ENCODE measurements at places on chromosomes 12 and 14.
A peak's percentile ranks its signal among the peaks of the same experiment; 100 is the strongest.

DNA sequence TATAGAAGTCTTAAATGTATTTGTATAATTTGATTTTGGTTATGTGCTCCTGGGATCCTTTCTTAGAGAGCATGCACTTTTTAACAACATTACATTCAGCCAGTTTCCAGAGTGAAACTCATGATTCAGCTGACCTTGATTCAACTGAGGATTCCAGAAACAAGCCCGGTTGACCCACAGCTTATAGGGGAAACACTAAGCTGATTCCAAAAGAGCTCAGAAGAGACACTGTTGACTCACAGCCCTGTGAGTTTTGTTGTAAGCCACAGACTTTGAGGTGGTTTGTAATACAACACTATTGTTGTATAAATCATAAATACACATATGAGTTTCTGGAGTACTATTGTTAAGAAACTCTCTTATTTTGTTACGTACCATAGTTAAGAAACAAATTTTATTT, 133.8 kb upstream of the MGAT4C start:
- DNase-seq = no peak

DNA sequence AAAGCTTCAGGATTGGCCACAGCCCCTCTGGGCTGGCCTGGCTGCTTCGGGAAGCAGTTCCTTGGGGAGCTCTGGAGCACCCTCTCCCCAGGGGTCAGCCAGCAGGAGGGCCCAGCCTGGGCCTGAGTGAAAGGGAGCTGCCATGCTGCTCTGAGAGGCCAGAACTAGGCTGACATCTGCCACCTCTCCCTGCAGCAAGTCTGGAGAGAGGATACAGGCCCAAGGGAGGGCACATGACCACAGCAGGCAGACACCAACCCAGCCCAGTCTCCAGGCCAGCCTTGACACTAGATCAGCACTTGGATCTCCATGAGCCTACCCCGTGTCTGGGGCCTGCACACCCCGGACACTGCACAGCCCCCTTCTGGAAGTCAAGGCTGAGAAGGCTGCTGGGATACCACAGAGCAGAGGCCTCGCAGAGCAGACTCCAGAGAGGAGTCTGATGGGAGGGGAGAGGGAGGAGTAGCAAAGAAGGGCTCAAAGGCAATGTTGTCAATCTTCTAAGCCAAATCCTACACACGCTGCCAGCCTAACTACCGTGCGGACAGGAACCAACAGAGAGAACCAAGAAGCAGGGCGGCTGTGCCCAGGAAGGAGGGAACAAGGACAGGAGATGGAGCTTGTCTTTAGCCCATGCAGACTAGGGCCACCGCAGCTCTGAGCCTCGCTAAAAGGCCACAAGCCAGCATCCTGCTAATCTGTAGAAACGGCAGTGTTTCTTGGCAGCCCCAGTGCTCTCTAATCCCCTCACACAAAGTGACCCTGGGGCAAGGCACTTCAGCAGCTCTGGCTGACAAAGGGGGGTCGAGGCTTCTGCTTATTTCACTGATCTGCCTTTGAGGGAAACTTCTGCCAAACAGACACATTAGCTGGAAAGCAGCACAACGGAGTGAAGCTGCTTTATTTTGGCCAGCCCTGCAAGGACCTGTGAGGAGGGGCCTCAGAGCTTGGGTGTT, 12.9 kb downstream of the COL2A1 start:
- no peak for DNase-seq

DNA sequence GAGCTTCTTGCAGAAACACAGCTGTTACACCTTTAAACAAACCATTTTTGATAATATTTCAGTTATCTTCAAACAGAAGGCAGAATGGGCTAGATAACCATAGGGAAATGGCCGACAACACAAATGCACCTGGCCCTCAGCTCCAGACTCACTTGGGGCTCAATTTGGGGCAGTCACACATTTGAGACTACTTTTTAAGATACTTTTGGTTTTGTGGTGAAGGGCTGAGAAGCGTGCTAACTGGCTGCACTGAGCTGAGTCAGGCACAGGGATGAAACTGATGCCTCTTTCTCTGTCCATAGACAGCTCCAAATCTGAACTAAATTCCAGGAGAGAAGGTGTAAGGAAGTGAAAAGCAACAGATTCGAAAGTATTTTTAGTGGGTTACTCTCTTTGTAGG, 18.5 kb upstream of the GRIP1 start:
- DNase-seq = no peak

GRCh38 chr12:46227616-46228015, 41.2 kb downstream of the SLC38A1 start:
- no peak for DNase-seq

DNA sequence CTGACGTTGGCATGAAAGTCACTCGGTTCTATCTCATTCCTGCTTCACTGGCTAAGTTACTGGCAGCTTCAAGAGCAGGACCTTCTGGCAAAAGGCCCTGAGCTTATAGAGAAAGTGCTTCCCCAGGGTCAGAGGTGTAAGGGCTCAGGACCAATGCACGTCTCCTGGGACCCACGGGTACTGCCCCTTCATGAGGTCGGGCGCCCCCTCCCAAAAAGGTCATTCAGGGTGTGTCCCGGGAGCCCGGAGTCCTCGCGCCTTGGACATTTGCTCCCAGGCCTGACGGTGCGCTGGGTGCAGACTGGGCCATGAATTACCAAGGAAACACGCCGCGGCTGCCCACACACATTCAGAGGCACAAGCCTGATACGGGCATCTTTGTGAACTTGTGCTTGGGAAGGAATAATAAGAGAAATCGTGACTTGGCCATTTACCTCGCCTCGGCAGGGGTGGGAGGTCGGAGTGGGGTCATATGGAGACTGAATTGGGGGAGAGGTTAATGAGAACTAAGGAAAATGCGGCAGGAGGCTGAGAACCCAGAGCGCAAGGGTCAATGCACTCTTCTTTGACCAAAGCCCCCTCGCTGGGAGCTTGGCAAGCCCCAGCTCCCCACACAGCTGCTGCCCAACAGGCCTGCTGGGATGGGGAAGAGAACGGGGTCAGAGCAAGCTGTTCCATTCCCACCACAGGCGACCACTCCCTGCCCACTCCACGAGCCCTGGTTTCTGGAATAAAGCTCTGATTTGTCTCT, 15.7 kb upstream of the SLC6A12 start:
- DNase-seq = no peak

- no peak for DNase-seq
These were observed 53.3 kb downstream of the BCAT1 start for GRCh38 chr12:24895612-24896011.

DNA sequence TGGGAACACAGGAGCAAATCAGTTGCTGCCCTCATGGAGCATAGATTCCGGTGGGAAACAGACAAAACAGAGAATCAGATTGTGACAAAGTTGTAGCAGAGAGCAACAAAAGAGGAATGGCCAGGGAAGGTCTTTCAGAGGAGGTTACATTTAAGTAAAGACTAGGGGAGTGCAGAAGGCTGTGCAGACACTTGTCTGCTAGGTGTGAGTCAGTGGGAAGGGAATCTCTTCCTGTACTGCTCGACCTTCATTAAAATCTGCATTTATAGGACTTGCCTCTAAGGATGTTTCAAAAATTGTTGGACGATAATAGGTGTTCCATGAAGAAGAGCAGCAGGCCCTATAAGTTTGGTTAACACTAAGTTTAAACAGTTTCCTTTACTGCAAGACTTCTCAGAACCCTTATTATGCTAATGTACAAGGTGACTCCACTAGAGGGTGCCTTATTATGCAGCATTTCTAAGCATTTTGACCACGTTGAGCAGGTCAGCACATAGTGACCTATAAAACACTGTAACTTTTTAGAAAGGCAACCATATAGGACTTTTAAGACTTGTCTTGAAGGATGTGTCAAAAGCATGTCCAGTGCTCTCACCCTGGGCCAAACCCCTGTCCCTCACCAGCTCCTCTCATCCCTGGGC, 91.8 kb upstream of the RIC8B start:
- DNase-seq = no peak

- DNase-seq = no peak
These were observed 2.4 kb downstream of the WASHC3 start for GRCh38 chr12:102059343-102059742.

DNA sequence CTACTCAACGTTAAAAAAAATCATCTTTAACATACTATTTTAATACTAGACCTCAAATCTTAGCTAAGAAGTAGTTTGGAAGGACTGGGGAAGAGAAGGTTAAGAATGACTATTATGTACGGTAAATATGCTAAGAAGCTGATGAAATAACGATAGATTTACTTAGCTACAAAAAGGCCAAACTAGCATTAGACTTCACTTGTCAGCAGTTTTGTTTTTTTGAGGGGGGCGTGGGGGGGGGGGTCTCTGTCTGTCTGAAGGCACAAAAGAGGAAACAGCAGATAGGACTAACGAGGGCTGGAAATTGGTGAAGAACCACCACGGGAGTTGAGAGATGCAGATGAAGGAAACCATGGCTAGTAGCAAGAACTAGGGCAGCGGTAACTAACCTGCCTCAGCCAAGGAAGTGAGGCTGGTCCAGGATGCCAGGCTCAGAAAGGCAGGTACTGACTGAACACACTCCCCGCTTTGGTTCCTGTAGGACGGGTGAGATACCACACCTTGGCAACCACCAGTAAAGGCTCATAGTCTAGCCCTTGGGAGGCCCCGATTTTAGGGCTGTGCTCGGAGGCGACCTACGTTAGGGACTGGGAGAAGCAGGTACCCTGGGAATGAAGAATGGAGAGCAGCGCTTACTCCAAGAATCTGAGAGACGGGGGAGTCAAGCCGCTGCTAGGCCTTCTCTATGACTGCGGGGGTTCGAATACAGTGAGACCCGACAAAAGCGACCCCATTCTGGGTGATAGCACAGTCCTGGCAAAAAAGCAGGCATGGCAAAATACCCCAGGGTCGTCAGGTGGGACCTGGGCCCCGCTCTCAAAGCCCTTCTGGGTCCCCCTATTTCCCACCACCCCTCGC, 675 bp downstream of the NEDD8 start:
- DNase-seq = no peak

GRCh38 chr14:73721101-73721821, 7.1 kb upstream of the PNMA1 start:
- no peak for DNase-seq

GRCh38 chr14:86221000-86221399, 691.1 kb downstream of the FLRT2 start:
- no peak for DNase-seq

- no peak for DNase-seq
These were observed 63.9 kb downstream of the RERG start for GRCh38 chr12:15157269-15157671.

DNA sequence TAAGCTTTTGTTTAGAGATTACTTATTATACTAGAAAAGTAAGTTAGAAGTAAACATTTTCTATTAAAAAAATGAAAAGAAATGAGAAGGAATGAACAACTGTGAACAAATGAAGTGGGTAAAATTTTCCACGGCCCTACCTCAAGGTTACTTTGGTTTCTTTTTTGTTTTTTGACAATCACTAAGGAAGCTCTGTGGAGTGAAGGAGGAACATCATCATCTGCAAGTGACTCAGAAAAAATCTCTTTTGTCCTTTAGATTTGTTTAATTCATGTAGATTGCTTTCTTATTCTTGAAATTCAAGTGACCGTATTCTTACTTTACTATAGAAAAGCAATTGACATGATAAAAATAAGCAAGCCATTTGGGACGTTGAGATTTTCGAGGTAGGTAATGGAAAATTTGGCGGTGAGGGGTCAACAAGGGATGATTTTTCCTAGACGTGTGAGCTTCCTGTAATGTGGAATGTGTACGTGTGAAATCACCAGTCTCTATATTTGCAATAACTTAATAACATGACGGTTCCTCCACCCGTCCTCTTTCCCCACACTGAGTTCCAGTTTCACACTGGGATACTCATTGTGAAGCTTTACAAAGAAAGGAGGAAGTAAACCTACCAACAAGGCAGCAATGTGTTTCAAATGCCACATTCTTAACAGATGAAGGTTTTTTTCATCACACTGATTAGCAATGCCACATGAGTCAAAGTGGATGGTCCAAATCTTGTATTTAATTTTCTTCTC, 62.3 kb upstream of the EGLN3 start:
- DNase-seq = peak; percentile 6

- DNase-seq = no peak
These were observed 144.9 kb downstream of the SRGAP1 start for GRCh38 chr12:63989301-63989845.

DNA sequence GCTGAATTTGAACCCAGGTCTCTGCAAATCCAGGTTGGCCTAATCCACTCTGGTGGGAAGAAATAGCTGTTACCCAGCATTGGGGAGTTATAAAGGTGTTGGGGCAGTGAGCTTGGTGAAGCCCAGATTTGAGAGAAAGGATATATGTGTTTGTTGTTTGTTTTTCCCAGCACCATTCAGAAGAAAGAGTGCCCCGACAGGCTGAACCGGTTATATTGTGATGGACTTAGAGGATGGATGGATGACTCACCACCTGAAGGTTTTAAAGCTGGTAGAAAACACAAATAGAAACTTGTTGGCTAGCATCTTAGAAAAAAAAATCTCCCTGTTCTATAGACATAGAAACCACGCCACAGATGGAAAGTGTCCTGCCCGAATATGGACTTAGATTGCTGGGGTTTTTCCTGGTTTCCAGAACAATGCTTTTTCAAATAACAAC, 404.6 kb downstream of the MED13L start:
- no peak for DNase-seq

DNA sequence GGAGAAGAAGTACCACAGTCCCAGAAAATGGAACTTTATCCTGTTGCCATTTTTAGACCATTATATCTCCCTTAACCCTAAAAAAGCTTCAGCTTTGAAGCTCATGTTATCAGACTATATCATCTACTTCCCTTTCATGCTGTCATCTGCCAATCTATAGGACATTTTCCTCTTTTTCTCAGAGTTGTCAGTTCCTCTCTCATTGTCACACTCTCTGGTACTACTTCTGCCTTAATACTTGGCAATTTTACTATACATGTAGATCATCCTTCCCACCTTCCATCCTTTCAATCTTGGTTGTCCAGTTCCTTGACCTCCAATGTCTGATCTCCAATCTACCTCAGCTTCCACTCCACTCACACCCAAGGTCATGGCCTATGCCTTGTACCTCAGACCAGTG, 57.4 kb downstream of the SLC15A5 start:
- no peak for DNase-seq

GRCh38 chr12:12714276-12715021, 2.7 kb upstream of the CDKN1B start:
- peak; percentile 40 for DNase-seq

DNA sequence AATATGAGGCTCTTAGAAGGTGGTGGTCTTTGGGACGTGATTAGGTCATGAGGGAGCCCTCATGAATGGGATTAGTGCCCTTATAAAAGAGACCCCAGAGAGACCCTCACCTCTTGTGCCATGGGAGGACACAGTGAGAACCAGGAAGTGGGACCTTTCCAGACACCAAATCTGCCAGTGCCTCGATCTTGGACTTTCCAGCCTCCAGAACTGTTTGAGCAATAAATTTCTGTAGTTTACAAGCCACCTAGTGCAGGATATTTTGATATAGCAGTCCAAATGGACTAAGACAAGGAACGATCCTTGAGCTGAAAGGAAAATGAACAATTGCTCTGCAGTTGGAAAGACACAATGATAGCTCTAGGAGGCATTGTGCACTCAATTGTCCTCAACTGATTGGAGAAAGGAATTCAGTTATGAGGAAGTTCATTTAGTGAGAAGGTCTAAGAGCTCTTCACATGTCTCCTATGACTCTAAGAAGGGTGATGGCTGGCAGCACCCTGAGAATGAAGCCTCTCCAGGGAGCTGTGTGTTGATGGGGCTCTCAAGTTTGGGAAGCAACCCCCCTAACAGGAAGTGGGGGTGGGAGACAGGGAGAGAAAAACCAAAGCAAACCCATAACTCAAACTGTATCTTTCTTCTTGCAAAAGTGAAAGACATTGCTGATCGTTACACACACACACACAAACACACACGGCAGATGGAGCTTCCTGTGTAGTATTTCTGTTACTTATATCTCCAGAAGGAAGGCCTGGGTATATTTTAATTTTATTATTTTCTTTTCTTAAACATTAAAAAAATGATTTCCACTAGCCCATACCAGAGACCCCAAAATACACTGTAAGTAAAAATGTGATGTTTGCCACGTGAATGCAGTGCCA, 21.0 kb downstream of the CHST11 start:
- no peak for DNase-seq
